Forelimb muscle (tissue), 1 donor: ENCODE measurements at places on chromosomes 16 and 17.

DNA sequence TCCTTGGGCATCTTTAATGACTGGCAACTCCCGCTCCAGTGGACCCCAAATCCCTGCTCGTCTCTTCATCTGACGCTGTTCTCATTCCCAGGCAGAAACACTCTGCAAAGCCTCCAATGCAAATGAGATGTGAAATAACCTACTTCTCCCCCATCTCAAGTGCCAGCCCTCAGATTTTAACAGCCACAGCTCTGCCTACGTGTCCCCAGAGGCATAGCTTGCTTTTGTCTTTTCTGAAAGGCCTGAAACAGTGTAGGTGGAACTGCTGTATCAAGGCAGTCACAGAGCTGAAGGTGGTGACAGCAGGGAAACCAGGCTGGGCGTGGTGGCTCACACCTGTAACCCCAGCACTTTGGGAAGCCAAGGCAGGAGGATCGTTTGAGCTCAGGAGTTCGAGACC, 14.7 kb downstream of the RPH3AL start:
- no peak for DNase-seq

DNA sequence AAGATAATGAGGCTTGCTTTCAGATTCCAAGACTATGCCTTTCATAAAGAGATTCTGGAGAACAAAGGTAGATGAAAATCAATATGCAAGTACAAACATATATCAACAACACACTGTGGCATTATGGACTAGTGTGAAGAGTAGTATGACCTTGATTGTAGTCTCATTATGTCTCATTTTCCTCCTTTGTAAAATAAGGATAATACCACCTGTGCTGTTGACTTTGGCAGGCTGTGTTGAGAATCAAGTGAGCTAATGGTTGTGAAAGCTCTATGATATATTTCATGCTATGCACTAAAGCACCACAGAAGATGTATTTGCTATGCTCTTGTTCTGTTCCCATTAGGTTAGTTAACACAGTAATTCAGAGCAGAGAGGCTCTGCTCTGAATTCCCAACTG, 78.5 kb upstream of the NACA2 start:
- DNase-seq, result no peak

- no peak for DNase-seq
These were observed 6.2 kb upstream of the BCAS3 start for GRCh38 chr17:60671482-60671881.

DNA sequence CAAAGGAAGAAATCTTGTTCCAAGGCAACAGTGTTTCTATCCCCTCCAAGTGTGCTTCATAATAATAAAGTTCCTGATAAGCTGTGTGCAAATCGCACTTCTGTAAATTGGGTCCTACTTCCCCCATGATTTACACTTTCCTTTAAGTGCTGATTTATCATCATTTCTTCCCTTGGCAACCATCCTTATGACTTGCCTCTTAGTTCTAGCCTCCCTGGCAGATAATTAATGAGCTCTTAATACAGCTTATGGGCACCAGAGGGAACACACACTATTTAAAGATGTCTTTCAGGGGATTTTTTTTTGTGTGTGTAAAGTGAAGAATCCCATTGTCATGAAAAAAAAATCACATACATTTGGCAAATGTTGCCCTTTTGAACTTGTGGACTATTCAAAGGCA, 101.6 kb upstream of the MPHOSPH6 start:
- DNase-seq, result no peak

GRCh38 chr16:10308305-10309193, 77.3 kb upstream of the ATF7IP2 start:
- no peak for DNase-seq

GRCh38 chr17:830950-831349, 48.8 kb downstream of the MRM3 start:
- no peak for DNase-seq

DNA sequence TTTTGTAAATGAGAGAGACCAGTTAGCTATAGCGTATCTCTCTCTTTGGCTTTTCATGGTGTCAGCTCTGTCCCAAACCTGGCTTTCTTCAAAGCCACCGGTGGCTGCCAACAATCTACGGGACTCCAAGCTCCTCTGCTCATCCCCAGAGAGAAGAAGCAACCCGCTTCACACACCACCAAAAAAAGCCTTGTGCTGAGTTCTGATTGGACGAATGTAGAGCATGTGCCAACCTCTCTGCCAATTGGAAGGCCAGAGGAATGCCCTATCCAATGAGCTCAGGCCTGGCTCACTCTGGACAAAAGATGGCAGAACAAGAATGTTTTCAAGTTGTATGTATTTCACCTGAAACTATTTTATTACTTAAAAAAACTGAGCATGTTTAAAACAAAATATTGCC, 202.4 kb downstream of the C16orf95 start:
- no peak for DNase-seq

GRCh38 chr16:55746081-55746480, 86.8 kb downstream of the CES1 start:
- DNase-seq, result no peak

GRCh38 chr16:73735018-73735417, 561.6 kb upstream of the PSMD7 start:
- DNase-seq, result no peak

DNA sequence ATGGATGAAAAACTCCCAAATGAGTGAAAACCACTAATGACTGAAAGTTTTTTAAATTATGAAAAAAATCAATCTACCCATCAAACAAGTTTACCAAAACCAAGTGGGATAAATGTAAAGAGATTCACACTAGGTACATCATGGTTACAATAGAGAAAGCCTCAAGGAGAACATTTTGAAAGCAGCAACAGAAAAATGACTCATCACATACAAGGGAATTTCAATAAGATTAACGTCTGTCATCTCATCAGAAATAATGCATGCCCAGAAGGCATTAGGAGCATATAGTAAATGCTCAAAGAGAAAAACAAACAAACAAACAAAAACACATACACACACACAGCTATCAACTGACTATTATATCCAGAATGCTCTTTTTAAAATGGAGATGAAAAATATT, 261.8 kb upstream of the KIF2B start:
- DNase-seq, result no peak

- no peak for DNase-seq
These were observed 18.3 kb downstream of the TPSG1 start for GRCh38 chr16:1206786-1207185.

DNA sequence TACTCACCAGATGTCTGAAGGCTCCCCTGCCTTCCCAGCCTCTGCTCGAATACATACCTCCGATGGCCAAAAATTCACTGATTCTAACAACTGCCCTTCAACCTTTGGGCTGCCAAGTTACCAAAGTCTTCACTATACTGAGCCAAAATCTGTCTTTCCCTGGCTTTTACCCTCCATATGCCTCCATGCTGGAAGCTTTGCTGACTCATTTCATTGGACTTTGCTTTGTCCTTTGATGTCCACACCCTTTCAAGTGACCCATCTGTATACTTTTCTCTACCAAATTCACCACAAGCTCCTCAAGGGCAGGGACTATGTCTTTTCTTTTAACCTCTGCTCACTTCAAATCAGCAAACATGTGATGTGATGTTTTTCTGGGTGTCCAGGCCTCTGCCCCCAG, 21.0 kb upstream of the MTMR4 start:
- no peak for DNase-seq

GRCh38 chr17:43412166-43412565, 13.4 kb downstream of the ARL4D start:
- no peak for DNase-seq

GRCh38 chr16:369866-370436, 387 bp downstream of the MRPL28 start:
- DNase-seq, result no peak

DNA sequence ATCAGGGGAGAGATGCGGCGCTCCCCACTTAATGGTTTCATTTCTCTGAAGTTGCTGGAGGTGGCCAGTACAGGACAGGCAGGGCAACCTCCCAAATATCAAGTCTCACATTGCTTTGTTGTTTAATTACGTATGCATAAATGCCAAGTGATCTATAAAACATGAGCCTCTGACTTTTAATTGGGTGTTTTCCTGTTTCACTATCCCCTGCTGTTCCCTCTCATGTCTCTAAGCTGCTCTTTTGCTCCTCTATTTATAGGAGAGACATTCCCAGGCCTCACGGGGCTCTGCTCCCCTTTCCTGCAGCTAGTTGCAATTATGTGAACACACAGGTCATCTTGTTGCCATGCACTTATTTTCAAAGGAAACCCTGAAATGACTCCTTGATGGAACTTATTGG, 1173.5 kb upstream of the GOT2 start:
- DNase-seq, result no peak

DNA sequence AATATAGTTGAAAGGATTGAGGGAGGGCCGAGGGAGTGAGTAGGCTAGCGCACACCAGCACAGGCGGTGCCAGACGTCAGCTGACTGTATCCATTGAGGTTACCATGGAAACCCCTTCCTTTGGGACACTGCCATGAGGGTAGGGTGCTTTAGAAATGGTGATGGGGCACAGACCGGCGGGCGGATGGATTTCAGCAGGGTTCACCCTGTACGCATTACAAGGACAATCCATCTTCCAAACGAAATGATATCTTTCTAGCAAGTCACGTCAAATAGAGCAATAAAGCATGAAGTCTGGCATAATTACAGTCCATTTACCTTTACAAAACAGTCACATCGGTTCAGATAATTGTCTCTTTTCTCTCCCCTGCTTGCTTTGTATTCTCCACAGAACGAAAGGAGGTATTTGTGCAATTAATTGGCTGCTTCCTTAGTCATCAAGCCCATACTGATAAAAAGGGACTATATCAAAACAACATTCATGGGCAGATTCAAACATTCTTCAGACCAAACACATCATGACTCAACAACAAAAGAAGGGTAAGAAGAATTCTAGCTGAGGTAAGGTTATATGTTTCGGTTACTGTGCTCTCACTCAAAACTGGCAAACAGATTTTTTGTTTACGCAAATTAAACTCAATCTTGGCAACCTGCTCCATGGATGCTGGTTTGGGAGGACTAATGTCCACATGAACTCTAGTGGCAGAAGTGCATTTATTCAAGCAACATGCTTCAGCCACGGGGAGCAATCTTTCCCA, 140.6 kb downstream of the CDK5R1 start:
- no peak for DNase-seq

DNA sequence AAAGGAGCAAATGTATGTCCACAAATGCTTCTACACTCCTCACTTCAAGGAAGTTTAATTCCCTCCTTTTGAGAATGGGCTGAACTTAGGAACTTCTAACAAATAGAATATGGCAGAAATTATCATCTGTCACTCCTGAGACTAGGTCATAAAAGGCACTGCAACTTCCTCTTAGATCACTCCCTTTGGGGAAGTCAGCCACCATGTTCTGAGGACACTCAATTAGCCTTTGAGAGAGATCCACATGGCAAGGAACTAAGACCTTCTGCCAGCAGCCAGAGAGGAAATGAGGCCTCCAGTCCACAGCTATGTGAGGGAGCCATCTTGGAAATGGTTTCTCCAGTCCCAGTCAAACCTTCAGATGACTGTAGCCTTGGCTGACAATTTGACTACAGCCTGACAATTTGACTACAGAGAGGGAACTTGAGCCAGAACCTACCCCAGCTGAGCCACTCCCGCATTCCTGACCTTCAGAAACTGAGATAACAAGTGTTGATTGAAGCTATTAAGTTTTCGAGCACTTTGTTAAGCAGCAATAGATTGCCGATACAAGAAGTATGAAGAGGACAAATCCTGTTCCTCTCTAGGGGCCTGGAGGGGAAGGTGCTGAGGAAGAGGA, 113.4 kb upstream of the SEC14L1 start:
- DNase-seq, result no peak

GRCh38 chr16:52544703-52545102, 2.2 kb downstream of the TOX3 start:
- DNase-seq, result no peak

- DNase-seq, result peak; percentile 29
These were observed 6.3 kb downstream of the ESRP2 start for GRCh38 chr16:68229431-68230175.

GRCh38 chr17:50439008-50439407, 13.0 kb downstream of the ACSF2 start:
- DNase-seq, result no peak

DNA sequence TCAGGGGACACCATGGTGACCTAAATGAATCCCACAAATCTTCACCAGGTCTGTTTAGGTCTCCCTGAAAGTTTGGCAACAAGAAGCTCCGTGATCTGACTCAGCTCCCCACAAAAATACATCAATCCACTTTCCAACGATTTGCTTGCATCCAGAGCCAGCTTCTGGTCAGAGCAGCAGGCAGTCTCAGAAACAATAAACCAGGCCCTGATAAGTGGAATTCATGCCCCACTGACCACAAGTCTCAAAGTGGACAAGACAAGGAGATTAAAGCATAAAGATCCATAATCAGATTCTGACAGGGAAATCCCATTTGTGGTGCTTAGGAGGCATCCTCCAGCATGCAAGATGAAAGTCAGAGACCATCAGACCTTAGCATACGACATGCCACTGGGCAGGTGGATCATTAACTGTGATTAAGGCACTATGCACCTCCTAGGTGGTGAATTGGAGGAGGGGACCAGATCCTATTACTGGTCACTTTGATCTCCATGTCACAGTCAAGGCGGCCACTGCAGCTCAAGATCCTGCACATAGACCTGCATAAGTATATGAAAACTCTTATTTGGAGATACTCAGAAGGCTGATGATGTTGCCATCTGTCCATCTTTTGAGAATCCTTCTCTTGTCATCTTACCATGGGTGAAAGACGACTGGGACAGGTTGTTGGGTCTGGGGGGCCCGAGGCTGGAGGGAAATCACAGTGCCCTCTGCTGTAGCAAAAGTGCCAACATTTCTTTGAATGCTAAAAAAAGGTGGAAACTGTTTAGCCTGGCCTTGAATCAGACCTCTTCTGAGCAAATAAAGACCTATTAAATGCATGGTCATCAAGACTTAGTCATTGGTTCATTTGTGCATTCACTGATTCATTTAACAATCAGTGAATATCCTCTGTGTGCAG, 309.2 kb upstream of the CCL2 start:
- no peak for DNase-seq

DNA sequence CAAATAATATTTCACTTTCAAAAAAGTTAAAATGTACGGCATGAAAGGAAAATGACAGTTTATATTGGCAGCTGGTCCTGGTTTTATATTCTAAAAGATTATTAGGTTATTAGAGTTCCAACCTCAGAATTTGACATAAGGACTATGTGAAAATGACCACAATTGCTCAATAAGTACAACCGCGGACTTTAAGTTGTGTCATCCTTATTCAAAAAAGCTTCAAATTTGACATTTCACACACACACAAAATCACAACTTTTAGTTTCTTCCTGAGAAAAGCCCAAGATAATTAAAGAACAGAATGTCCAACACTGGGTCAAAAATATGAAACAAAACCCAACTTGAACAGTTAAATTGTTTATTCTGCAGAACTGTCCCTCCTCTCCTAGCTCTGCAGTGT, 133.2 kb upstream of the AXIN2 start:
- no peak for DNase-seq

GRCh38 chr17:39205112-39205526, 5.0 kb downstream of the RPL19 start:
- no peak for DNase-seq

DNA sequence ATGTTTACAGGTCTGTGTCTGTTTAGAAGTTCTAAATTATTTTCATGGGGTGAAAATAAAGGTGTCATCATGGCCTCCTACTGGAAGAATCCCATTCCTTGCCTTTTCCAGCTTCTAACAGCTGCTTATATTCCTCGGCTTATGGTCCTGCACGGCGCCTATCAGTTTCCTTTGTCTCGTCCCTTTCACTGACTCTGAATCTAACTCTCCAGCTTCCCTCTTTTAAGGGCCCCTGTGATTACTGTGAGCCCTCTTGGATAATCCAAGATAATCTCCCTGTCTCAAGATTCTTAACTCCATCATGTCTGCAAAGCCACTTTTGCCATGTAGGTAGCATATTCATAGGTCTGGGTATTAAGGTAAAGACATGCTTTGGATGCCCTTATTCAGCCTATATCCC, 441.0 kb upstream of the ERCC4 start:
- DNase-seq, result no peak
